Stimulated activated CD8-positive, alpha-beta memory T cell treated with anti-CD3 and anti-CD28 coated beads, Interleukin-7, amount 100 ng/mL, for 24 hours (primary cell): ENCODE measurements at places on chromosomes 1 and 21.
A peak's percentile ranks its signal among the peaks of the same experiment; 100 is the strongest.

GRCh38 chr21:36964398-36964797, 2.1 kb downstream of the HLCS start:
- DNase-seq, result no peak

DNA sequence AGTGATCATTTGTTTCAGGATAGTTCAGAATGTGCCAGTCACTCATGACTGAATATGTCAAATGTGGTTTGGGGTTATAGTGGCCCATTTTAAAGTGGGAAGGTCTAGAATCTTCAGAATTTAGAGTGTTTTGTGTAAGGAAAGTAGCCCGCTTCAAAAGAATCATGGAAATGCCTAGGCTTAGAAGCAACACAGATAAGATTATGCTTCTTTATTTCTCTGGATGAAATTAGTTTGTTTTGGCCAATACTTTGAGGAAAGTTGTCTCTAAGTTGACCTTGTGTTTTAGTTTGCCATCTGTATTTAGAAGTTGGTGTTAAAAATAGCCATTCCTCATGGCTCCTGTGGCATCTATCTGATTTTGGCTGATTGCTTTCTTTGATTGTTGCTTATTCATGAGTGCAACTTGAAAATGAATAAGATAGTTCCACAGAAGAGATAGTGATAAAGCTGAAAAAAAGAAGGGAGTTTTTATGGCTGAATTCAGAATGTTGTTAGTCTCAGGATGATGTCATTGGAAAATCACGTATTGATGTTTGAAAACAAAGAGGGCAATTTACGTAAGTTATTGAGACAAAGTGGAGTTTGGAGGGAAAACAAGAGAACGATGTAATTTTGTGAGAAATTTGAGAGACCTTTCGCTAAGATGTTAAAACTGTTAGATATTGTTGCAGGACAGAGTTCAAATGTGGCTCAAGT, 71.9 kb downstream of the PLA2G4A start:
- DNase-seq, result no peak

DNA sequence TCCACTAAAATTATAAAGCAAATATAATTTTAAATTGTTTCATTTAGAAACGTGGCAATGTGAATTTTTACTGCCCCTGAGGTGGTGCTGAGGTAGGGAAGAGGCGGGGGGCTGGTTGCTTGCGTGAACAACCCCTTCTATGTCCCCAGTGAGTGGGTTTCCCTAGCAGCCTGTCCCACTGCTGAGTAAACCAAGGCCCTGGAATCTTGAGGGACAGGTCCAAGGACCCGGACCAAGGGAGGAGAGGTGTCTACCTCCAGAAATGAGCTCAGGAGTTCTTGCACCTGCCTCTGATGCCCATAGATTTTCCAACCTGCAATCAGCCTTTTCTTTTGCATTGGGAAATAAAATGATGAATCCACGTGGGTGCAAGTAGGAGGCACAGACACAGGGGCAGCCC, 649 bp upstream of the LDLRAD1 start:
- DNase-seq, result no peak

DNA sequence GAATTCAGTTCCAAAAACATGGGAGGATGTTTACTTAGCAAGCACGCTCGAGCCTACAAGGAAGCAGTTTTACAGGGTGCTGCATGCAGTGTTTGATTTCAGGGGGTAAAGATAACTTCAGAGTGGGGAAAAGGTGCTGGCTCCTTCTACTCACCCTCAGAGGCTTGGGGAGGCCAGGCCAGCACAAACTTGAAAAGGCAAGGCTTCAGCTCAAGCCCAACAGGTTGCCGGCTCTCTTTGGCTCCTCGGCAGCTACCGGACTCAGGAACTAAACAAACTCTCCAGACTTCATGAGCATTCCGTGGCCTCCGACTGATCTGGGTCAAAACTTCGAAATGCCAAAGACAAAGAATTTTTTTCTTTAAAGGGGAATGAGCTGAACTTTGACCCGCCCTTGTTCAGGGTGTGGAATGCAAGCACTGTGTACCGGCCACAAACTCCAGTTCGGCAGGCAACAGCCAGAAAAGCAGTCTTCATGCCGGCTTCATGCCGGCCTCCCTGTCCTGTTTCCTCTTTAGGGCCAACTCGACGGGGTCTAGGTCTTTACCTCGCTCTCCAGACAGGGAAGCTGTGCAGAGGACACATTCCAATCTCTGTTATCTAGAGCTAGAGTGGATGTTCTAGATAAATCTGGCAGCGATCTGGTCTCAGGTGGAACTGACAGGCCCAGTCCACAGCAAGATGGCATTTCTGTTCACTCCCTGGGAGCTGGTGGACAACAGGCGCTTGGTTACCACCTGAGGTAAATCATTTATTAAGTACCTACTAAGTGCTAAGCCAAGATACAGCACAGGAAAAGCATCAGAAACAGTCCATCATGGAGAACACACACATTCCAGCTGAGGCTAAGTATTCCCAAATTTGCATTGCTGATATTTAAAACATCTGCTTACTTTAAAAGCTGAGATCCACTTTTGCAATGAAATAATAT, 75.0 kb downstream of the CD46 start:
- no peak for DNase-seq

DNA sequence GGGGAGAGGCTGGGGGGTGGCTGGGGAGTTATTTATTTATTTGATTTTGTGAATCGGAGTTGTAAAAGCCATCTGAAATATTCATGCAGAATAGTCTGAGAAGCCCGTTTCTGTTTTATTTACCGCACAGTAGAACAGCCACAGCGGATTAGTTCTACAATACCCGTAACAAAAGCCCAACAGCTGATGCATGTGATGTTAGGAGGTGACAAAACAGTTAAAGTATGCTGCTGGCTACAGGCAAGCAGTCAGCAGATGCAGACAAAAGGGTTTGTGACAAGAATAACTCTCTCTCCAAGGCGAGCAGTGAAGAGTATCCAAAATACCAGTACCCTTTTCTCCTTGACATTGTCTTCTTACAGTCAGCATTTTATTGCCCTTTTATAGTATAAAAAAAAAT, 42.0 kb downstream of the PROX1 start:
- no peak for DNase-seq

DNA sequence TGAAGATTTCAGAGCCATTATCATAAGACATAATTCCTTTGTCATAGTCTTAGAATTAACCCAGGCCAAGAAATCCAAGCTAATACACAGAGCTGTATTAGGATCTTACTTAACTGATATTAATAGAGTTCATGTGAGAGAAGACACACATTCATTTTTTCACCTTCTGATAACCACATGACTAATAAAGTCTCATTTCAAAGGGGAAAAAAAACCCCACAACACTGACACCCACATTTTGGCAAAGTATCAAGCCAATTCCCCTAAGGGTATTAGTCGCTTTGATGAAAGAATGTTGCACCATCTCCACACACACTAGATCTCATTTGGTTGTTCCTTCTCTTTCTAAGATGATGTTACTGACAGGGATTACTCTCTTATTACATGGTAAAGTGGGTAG, 344.4 kb upstream of the ESRRG start:
- no peak for DNase-seq

DNA sequence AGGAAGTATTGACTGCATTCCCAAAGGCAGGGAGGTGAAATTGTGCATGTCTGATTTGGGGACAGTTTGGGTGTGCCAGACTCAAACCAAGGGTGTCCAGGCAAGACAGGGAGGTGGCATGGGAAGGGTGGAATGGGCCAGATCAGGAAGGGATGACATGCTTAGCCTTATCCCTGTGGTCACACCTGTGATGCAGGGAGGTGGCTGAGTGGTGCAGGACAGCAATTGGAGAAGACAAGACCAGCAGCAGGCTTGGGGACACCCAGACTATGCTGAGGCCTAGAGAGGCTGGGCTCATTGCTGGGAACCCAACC, 4.0 kb downstream of the FOXO6 start:
- DNase-seq, result no peak

GRCh38 chr1:160125746-160126145, 10.2 kb downstream of the ATP1A2 start:
- DNase-seq, result no peak

- no peak for DNase-seq
Observed at GRCh38 chr1:17795081-17795809, 40.1 kb downstream of the ACTL8 start.

GRCh38 chr1:246261639-246262038, 245.4 kb downstream of the SMYD3 start:
- no peak for DNase-seq

- DNase-seq, result no peak
Observed at GRCh38 chr21:32578107-32578691, 7.1 kb downstream of the TCP10L start.

- no peak for DNase-seq
Observed at GRCh38 chr1:64453688-64454087, 16.2 kb upstream of the CACHD1 start.

DNA sequence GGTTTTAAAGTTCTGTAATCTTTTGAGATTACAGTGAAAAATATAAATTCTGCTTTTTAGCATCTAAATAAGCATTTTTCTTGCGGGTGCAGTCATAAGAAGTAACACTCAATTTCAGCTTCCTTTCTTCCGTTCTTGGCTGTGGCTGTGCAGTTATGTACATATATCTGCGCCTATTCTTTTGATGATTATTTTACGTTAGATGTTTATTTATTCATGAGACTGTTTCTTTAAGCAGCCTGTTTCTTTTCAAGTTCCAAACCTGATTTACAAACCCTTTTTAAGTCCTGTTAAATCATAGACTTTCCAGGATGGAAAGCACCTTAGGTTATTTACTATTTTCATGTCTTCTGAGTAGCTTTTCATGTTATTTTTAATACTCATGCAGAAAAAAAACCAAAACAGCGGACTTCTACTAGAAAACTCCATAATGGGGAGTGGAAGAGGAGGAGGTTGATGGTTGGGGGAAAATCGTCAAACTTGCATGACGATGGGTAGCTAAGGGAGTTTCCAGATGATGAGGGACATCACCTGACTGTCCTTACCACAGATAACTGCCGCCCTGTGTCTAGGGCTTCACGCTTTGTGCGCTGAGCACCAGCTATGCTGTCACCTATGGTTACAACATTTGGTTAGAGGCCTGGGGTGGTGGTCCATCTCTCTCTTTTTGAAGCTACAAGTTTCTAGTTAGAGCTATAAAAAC, 2.6 kb downstream of the PRDM2 start:
- peak; percentile 13 for DNase-seq

DNA sequence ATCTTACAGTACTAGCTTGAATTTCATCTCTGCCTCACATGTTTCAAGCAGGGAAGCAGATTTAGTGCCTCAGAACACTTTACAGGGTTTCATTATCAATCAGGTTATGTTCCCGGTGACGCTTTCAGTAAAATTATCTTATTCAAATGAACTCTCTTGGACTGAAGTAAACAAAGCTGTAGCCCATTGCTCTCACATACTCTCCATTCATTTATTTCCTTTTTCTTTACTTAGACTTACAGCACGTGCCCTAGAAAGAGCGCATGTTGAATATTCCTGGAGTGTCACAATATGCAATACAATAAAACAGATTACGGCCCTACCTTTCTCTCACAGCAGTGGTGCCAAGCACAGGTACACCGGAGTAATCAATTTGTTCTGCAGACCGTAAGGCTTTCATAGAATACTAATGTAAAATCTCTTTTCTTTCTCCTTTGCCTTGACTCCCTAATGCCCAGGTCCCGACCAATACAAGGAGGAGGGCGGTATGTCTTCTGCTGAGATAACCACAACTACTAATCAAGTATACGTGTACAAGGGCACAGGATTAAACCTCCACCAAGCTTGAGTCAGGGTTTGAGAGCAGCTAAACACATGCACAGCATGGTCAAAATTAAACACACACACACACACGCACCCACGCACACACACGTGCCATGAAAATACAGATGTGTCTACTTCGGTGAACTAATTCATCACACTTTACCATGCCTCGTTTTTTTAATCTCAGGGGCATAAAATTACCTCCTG, 62.8 kb downstream of the NRIP1 start:
- no peak for DNase-seq

- DNase-seq, result no peak
Observed at GRCh38 chr1:53061859-53062707, at the start of gene PODN. Gene PODN (plus strand): TSS chr1:53062213. CDS start chr1:53069856, 7,643 bp downstream.

- DNase-seq, result no peak
Observed at GRCh38 chr1:225670356-225670755, 17.4 kb upstream of the ENAH start.

DNA sequence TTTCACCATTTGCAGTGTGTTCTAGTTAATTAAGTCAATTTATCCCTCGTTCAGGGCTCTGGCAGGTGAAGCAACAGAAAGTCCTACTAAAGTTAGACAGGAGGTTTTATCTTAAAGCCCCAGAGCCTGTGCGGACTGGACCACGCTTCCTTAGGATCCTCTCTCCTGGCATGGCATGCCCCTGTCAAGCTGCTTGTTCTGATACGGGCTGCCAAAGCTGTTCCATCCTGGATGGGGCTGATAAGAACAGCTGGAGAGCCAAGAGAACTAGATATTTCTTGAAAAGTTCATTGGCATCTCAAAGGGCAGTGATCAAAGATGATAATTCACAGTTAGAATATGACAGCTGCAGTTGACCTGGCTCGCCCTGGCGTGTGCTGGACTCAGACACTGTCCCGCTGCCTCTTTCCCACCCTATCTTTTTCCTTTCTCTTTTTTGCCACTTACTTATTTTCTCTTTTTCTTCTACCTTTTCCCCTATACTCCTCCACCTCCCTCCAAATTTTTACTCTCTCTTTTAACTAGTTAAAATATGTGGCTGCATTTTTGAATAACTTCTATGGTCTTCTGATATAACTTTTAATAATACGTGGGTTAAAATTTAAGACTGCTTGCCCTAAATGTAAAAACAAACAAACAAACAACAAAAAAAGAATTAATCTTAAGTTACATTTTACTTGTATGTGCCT, 96.7 kb downstream of the ABCA4 start:
- DNase-seq, result no peak

GRCh38 chr1:24828887-24829192, 83.6 kb downstream of the CLIC4 start:
- DNase-seq, result no peak

DNA sequence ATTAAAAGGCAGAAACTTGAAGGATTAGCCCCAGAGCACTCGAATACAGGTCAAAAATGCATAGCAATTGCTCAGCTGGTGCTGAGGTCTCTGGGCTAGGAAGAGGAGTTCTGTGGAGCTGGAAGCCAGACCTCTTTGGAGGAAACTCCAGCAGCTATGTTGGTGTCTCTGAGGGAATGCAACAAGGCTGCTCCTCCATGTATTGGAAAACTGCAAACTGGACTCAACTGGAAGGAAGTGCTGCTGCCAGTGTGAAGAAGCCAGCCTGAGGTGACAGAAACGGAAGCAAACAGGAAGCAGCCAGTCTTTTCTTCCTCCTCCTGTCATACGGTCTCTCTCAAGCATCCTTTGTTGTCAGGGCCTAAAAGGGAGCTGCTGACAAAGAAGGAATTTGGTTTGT, 233.4 kb upstream of the FGGY start:
- no peak for DNase-seq

- DNase-seq, result no peak
Observed at GRCh38 chr1:40770296-40771070, 13.1 kb upstream of the KCNQ4 start.

GRCh38 chr1:78831731-78832360, 174.7 kb downstream of the ADGRL4 start:
- no peak for DNase-seq
